Eye (tissue), 1 donor: ENCODE measurements at places on chromosomes 2 and 18.

DNA sequence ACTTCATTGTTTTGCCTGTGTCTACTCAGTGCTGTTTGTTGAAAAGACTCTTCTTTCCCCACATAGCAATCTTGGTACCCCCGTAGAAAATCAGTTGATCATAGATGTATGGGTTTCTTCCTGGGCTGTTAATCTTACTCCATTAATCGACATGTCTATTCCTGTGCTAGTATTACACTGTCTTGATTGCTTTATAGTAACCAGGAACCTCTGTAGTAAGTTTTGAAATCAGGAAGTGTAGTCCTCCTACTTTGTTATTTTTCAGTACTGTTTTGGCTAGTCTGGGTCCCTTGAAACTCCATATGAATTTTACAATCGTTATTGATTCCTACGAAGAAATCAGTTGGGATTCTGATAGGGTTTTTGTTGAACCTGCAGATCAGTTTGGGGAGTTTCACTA lies 78.8 kb upstream of the FAM136A start:
- DNase-seq: no peak

DNA sequence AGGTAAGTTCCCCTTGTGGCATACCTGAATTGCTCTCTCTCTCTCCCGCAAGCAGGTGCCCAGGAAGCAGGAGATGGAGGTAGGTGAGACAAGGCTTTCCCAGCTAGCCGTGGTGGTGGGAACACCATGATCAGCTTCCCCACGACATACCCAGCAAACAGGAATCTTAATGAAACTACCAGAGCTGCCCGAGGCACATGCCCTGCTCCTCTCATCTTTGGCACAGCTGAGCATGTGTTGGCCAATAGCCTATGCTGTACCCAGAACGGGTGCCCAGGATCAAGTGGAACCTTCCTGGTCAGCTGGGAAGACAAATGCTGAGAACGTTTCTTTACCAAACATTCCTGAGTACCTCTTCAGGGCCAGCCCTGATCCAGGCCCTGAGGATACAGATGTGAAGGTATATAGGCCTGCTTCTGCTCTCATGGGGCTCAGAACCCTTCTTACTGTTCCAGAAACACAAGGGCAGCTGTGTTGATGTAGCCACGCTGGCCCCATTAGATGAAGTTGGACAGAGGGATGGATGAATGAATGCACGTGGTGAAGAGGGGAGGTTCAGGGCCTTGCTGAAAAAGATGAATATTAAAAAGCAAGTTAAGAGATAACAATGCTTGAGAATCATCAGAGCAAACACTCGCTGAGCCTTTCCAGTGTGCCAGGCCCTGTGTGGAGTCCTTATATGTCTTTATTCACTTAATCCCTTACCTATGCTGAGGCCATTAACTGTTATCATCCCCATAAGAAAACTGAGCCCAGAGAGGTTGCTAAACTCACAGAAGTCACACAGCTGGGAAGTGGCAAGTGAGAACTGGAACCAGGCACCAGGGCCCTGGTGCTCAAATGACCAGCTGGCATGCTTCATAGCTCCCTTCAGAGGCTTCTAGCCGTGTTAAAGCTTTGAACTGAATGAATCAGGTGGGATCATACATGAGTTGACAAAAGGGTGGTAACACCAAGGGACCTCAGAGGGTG lies 68.8 kb upstream of the TMEM247 start:
- no peak for DNase-seq

DNA sequence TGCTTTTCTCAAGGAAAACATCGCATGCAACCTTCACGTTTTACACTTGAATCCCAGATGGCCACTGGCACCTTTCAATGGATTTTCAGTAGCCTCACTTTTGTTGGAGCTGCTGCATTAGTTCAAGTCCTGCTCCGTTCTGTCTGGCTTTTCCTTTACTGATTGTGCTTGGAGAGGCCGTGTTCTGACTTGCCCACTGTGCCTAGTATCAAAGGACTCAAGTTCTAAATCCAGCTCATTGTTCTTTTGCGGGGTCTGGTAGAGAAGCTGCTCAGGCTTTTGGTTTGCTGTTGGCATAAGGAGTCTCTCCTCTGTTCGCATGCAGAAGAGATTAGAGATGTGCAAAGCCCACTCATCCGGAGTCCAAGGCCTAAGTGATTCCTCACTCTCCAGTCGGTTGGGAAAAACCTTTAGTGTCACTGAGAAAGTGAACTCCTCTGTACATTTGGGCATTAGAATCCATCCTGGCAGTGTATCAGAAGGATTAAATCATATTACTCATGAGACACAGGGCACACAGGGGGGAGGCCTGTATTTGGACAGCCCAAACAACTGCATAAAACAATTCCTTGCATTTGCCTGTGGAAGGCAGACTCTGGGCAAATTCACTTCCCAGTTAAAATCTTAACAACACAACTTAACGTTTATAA lies 69.7 kb downstream of the NCK2 start:
- no peak for DNase-seq

- no peak for DNase-seq
Observed at GRCh38 chr2:190465060-190465459, 56.9 kb downstream of the MFSD6 start.

- no peak for DNase-seq
Observed at GRCh38 chr2:197851451-197851850, 47.1 kb downstream of the PLCL1 start.

GRCh38 chr2:178449700-178450523 lies 1.1 kb downstream of the PRKRA start:
- DNase-seq: no peak

GRCh38 chr18:10124071-10124470 lies 210.3 kb downstream of the VAPA start:
- no peak for DNase-seq

- no peak for DNase-seq
Observed at GRCh38 chr2:160105366-160105765, 43.0 kb upstream of the PLA2R1 start.

DNA sequence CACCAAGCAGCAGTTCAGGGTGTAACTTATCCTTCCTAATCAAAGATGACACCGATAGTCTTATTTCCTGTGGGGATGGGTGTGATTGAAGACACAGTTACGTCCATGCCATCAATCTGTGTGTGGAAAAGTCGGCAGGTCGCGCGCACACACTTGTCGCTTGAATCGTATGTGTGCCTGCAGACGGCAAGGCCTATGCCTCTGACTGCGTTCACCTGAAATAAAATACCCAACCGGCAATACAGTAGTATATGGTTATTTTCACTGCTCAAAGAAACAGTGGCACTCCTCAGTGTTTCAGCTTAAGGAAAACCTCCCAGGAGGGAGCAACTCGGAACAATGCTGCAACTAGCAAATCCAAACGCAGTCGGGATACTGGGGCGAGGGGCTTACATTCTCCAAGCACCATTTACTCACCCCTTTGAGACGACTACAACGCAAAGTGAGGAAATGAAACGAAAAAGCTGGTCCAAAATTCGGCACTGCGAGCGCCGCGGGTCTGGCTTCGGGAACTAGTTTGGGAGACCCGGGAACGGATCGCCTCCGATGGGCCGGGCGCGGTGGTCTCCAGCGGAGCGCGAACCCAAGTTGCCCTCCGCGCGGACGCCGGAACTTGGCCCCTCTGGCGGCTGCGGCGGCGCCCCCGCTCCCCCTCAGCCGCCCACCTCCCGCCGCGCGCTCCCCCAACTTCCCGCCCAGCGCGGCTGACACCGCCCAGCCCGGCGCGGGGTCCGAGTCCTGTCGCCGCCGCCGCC lies 675 bp downstream of the PRKD3 start:
- peak; percentile 85 for DNase-seq

DNA sequence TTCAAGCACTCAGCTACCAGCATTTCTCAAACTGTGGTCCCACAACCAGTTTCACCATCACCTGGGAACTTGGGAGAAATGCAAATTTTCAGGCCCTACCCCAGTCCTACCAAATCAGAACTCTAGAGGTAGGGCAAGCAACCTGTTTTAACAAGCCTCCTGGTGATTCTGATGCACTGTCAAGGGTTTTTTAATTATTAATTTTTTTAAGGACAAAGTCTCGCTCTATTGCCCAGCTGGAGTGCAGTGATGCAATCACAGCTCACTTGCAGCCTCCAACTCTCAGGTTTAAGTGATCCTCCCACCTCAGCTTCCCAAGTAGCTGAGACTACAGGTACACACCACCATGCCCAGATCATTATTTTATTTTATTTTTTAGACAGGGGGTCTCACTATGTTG lies 7.8 kb downstream of the ACMSD start:
- DNase-seq: no peak

DNA sequence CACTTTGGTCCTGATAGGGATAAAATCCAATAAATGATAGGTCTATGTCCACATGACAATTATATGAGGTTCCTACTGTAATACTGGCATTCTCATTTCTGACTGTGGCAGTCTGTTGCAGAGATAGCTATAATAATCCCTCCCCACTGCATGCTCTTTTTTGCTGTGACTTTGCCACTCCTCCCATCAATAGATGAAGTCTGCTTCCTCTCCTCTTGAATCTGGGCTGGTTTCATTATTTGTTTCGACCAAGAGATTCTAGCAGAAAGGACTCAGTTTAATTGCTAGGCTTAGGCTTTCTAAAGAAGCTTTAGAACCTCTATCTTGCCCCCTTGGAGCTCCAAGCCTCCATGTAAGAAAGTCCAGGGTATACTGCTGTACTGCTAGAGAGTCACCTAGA lies 23.3 kb upstream of the CREB1 start:
- DNase-seq: no peak

GRCh38 chr18:78986018-78986481 lies 6.4 kb downstream of the SALL3 start:
- DNase-seq: peak; percentile 87

DNA sequence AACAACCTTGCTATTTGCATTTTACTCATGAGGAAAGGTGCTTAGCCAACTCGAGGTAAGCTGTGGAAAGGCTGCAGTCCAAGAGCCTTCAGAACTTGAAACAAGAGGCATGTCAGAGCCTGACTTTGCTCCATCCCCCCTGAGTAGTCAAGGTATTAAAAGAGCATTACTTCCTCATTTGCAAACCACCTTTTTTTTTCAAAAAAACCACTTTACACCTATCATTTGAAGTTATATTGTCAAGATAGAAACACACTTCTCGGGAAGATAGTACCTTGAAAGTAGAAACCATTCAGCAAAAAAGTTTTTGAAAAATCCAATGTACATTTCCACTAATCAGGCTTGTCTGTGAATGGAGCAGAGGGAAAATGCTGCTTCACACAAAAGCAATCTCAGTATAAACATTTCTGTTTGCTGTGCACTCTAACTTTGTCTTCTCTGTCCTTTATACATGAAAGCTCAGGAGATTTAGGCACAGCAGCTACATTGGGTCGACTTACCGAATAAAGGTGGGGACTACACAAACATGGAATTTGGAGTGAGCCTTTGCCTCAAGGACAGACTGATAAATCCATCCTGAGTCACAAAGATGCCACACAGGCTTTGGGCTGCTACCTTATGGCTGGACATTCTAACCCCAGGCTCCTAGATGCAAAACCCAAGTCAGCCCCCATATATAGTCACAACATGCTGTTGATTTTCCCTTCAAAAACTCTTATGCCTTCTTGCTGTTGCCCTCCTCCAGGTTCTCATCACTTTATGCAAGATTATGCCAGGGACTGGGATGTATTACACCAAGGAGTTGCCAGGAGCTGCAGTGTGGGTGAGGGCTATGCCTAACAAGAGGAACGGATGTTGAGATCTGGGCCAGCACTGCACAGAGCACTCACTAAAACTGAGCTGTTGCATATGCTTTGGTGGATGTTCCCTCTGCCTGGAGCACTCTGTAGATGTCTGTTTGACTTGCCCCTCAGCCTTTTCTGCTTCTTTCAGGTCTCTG lies 41.4 kb upstream of the EML4 start:
- DNase-seq: no peak

GRCh38 chr18:33871363-33872025 lies 293.5 kb downstream of the ASXL3 start:
- DNase-seq: peak; percentile 44

DNA sequence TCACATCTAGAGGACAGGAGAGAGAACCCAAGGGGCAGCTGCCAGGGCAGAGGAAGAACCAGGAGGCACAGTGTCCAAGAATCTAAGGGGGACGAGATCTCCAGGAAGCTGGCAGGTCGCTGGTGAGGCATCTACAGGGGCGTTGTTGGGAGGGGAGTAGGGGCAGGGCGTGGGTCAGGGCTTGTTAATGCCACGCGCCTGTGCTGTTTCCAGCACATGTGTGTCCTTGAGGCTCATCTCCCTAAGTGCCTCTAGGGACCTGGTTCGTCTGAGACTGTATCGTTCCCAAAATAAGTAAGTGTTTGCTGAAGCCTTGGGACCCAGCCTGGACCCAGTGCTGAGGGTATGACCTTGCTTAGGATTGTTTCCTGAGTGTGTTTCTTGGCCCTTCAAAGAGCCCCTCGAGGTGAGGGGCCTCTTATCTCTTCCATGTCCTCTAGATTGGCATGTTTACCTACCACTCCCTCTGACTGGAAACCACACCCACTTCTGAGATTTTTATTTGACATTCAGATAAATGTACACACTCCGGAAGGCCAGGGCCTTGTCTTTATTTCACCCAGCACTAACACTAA lies 22.2 kb downstream of the HK2 start:
- no peak for DNase-seq

- DNase-seq: no peak
Observed at GRCh38 chr18:35572644-35573043, 8.9 kb upstream of the GALNT1 start.

GRCh38 chr2:187011206-187011832 lies 162.3 kb upstream of the ZSWIM2 start:
- no peak for DNase-seq

- no peak for DNase-seq
Observed at GRCh38 chr18:68520406-68521075, 194.4 kb downstream of the TMX3 start.

GRCh38 chr2:240319855-240320203 lies 115.6 kb upstream of the GPC1 start:
- DNase-seq: no peak
